Stimulated activated CD4-positive, alpha-beta T cell treated with anti-CD3 and anti-CD28 coated beads, Interleukin-1b, Interleukin-23, amount 100 ng/mL, for 1 hour (primary cell): ENCODE measurements at places on chromosomes 13 and 19.

DNA sequence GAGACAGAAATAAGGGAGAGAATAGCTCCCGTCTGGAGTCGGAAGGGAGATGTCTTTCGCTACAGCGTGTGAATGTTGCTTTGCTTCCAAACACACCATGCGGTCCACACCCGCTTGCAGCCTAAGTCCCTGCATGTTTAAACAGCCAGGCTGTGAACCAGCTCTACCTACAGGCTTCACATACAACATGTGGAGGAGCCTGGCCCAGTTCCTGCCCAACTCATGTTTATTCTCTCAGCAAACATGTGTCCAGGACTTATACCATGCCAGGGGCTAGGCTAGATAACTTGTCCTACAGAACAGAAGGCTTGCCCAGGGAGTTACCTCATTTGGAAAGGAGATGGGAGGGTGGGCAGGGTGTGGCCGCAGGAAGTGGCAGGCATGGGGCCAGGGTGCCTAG lies 181.5 kb downstream of the FOXO1 start:
- DNase-seq = no peak

- DNase-seq = no peak
These were observed 1.8 kb upstream of the FNDC3A start for GRCh38 chr13:48973845-48974431.

DNA sequence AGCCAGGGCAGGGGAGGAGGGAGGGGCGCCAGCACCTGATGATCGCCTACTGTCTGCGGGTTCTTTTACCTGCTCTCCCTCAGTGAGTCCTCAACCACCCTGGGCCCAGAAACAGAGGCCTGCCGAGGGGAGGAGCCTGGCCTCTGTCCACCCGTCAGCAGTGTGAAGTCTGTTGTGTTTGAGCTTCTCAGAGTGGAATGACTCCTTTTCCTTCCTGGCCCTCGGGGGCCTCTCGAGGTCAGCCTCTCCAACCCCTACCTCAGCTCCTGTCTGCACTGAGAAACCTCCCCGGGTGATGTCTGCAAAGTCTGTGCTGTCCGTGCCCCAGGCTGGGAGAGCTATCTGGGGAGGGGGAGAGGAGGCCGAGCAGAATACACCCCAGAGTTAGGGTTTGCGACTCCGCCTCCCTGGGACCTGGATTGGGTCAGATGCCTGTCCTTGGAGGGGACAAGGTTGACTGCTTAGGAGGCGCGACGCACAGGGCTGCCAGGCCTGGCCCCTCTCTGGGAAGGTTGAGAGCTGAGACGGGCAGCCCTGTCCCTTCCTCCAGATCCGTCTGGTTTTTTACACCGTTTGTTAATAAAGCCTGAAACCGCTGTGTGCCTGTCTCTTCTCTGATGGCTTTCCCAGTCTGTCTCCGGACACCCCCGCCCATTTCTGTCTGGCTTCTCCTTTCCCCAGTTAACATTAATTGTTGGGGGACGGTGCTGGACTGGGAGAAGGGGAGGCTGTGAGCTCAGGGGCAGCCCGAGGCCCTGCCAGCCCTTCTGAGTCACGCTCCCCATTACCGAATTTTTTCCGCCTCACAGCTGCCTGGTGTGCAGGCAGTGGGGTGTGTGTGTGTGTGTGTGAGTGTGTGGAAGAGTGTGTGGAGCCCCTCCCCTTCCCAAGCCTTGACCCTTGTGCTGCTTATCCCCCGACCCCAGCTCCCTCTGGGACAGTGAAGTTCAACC lies 989 bp upstream of the SSC5D start:
- no peak for DNase-seq

DNA sequence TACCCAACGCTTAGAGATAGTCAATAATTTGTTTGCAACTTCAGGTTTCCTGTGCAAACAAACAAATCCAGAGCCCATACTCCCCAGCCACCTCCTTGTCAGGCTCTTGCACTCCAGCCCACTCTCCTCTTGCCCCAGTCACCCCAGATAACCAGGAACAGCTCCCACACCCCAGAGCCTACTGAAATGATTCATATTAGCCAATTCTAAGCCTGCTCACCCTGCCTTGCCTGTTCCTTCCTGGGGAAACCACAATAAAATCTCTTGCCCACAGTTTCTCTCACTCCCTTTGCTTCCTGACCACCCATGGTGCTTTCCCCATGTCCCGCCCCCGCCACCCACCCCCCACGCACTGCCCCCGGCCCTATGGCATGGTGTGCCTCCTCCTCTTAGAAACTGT lies 3.8 kb upstream of the ACTL9 start:
- DNase-seq = no peak

GRCh38 chr19:577439-578392 lies 5.3 kb downstream of the BSG start:
- no peak for DNase-seq

DNA sequence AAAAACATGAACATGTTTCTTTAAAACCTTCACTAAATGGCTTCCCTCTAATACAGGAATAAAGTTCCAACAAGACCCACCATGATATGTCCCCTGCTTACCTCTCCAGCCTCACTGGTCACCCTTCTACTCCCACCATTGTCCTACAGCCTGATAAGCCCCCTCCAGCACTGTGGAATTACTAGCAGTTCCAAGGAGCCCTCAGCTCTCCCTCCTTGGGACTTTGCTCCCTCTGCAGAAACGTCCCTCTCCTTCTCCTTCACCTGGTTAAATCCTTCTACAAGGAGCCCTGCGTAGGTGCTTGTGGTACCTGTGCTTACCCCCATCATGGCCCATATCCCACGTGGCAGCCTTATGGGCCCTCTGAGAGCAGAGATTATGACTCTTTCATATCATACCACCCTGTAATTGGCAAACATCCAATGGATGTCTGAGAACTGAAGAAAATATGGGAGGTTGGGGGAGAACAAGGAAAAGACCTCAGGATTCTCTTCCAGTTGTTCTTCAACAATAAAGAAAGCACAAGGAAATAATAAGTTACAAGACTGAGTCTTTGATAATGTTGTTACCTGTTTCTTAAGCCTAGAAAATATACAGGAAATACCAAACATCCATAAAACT lies 26.1 kb upstream of the DOCK9 start:
- DNase-seq = no peak

DNA sequence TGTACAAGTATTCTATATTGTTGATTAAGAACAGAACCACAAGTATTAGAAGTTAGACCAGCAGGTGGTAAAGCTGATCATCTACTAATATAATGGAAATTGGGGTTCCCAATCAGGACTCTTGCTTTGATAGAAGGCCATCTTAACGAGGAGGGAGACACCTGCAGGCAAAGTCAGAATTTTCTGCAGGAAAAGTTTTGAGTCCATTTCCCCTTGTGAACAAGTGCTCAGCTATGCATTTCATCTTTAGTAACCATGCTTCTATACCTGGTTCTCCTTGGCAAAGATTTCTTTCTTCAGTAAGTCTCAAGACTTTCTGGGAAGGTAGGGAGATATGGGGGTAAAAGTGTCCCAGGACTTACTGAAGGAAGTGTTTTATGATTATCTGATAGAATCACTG lies 36.1 kb upstream of the USPL1 start:
- no peak for DNase-seq

GRCh38 chr13:82294226-82294625 lies 1588.0 kb downstream of the SLITRK1 start:
- no peak for DNase-seq

GRCh38 chr13:25244123-25244522 lies 43.2 kb downstream of the MTMR6 start:
- DNase-seq = no peak

DNA sequence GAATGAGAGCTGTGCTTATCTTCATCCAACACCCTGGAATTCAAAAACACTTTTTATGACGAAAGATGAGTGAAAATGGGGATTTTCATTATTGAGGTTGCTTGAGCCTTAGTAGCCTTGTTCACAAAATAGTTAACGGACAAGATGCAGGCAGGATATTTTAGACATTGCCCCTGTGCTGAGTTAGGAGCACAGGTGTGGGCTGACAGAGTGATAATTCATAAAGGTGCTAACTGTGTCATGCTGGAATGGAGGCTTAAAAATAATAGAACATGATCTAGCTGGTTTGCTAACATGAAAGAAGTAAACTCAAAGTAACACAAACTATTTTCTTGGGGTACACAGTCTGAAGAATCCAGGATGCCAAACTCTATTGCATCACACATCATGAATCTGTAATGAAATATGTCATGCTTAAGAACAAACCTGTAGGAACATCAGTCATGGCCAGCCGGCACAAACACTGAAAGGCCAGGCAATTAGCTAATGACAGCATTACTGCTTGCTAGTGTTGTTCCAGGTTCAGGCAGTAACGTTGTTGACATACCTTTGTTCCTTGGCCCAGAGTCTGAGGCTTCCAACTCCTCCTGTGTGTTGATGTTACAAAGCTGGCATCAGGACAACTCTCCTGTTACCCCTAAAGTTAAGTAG lies 55.3 kb downstream of the FRY start:
- no peak for DNase-seq

GRCh38 chr19:13206587-13206986 lies 56.4 kb downstream of the IER2 start:
- no peak for DNase-seq

GRCh38 chr13:101309014-101309619 lies 107.2 kb downstream of the NALCN start:
- no peak for DNase-seq

DNA sequence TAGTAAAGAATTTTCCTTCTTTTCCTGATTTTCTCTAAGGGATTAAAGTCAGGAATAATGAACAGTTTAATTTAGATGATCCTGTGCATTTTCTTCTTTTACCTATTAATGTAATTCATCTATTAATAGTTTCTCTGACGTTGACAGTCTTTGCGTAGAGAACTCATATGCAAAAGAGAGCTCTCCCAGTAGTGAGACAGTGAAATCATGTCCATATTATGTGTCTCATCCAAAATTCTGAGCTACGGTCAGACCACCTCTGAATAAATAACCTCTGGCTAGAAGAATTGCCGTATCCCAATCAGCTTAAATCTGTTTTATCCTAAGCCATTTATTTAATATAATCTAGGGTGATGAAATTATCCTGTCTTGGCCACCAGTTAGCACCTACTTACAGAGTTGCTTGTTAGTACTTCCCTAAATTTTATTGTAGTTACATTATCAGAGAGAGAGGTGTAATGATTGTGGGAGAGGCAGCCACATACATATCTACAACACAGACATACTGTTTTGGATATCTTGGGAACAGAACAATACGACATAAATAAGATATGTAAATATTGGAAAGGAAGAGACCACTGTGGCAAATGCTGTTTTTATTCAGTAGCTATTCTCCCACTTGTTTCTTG lies 30.7 kb downstream of the PDS5B start:
- DNase-seq = no peak

DNA sequence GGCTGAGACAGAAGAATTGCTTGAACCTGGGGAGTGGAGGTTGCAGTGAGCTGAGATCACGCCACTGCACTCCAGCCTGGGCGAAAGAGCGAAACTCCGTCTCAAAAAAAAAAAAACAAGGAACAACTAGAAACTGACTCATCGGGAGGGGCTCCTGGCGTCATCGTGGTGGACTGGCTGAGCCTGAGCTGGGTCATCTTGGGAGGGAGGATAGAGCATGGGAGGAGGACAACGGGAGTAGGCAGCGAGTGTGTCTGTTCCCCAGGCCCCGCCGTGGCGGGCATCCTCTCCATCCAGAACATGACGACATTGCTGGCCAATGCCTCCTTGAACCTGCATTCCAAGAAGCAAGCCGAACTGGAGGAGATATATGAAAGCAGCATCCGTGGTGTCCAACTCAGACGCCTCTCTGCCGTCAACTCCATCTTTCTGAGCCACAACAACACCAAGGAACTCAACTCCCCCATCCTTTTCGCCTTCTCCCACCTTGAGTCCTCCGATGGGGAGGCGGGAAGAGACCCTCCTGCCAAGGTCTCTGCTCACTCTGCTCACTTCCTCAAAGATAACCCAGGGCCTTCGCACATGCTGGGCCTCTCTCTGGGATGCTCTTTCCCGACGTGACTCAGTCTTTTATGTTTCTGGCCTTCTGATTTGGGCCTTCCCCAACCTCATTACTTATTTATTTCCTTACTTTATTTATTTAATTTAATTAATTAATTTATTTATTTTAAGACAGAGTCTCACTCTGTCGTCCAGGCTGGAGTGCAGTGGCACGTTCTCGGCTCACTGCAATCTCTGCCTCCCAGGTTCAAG lies 16.6 kb downstream of the DDX39A start:
- no peak for DNase-seq

DNA sequence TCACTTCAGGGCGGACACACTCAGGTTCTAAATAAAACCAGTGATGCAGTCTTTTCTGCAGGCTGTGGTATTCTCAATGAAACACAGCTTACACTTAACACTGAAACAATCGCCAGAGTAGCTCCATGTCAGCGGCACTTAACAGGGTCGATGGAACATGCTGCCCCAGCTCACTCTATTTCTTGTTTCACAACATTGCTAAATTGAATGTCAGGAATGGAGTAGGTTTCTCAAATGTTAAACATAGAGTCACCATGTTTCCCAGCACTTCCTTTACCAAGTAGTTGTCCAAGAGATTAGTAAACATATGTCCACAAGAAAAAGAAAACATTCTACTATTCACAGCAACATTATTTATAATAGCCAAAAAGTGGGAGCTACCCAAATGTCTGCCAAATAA lies 306.9 kb downstream of the SLITRK6 start:
- DNase-seq = no peak
